Activated CD4-positive, alpha-beta T cell treated with anti-CD3 and anti-CD28 coated beads, Interleukin-2, amount 50 U/mL, for 24 hours (primary cell): ENCODE measurements at places on chromosomes 4 and X.

DNA sequence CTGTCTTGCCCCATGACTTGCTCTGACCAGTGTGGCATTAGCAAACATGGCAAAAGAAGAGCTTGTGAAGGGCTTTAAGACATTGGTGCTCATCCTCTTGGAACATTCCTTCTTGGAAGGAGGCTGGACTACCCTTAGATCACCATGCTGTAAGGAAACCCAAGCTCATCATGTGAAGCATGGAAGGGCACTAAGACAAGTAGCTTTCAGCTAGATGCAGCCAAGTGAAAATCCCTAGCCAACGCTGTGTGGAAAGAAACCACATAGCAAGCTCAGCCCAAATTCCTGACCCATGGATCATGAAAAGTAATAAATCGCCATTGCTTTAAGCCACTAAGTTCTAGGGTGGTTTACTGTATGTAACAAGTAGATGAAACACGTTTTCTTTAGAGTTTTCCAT, 12.4 kb upstream of the PACRGL start:
- DNase-seq: no peak

DNA sequence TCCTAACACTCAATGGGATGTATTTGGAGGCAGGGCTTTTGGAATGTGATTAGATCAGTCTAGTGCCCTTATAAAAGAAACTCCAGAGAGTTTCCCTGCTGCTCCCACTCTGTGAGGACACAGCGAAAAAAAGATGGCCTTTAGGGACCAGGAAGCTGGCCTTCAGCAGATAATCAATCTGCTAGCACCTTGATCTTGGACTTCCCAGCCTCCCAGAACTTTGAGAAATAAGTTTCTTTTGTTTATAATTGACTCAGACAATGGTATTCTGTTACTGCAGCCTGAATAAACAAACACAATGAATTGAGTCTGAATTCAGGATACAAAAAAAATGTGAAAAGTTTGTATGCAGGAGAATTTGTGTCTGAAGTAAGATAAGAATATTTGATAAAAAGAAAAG, 842.1 kb downstream of the FSTL5 start:
- DNase-seq: no peak

- DNase-seq: no peak
Measured at GRCh38 chrX:152847281-152847680, 16.4 kb downstream of the NSDHL start.

GRCh38 chr4:56681853-56682525, 893 bp upstream of the HOPX start:
- DNase-seq: no peak

- no peak for DNase-seq
Measured at GRCh38 chr4:169115144-169115896, 105.3 kb upstream of the CBR4 start.

GRCh38 chr4:8069102-8069752, 89.4 kb downstream of the ABLIM2 start:
- no peak for DNase-seq

DNA sequence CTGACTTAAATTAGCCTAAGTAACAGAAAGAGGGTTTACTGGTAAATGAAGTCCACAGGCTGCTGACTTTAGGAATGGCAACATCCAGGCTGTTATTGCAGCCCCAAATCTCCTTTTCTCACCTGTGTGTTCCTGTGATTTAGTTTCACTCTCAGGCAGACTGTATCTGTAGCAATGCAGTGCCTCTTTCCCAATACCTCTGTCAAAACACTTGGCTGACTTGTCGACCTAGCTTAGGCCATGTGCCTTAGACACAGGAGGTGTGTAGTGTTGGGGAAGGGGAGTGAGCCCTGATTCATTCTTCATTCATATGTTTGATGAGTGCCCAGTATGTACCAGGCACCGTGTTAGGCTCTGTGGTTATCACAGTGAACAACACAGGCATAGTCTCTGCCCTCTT, 46.9 kb downstream of the JADE3 start:
- DNase-seq: no peak

- DNase-seq: no peak
Measured at GRCh38 chrX:15207994-15208393, 61.9 kb downstream of the ASB9 start.

DNA sequence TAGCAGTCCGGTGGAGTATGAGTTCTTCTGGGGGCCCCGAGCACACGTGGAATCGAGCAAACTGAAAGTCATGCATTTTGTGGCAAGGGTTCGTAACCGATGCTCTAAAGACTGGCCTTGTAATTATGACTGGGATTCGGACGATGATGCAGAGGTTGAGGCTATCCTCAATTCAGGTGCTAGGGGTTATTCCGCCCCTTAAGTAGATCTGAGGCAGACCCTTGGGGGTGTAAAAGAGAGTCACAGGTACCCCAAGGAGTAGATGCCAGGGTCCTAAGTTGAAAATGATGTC, 852 bp downstream of the MAGEH1 start:
- no peak for DNase-seq

DNA sequence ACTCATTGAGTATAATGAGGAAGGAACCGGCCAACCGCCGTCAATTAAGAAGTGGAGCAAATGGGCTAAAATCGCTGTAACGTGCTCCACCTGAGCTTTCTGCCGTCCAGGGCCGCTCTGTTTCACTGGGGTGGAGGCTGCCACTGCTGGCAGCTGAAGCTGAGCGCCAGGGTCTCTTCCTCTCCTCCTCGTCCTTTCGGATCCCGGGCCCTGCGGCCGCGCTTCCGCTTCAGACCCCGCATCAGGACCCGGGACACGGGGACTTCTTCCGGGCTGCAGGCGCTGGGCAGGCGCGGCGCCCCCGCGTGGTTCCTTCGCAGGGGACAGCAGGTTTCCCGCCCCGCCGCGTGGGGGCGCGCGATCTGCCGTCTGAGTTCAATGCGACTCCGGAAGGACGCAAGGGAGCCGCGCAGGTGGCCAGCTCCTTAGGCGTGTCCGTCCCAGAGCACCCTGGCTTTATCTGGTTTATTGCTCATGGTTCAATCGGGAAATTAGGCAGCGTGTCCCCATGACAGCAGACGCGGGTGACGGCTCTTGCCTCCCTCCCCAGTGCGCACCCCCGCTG, 519.8 kb downstream of the TRIML1 start:
- DNase-seq: no peak

DNA sequence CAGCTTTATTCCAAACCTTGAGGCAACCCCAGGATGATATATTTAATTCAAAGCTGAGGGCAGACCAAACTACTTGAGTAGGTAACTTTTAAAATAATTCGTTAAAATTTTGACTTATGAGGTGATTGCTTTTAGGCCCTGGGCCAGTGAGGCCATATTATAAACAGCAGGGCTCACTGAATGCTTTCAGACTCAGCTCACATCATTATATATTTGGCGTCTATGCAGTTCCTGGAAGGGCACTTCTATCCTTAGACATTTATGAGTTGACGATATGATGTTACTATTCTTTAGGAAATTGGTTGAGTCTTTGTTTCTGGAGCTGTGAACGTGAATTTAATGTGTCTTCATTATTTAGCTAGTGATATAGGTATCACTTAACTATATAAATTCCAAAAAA, 400.1 kb downstream of the PDHA2 start:
- no peak for DNase-seq

DNA sequence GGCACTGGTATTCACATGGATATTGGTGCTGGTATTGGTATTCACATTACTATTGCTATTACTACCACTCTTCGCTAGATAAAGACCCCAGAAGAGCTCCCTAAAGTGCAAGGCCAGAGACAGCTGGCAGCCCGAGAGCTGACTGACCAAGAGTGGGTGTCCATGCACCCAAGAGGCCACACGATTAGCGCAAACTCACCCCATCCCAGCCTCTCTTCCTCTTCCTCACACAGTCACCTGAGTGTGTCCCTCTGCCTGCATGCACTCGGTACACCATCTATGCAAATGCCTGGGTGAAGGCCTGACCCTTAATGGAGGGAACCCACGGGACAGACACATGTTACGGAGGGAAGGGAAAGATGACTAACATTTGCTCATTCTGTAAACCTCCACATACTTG, 86.7 kb downstream of the HAUS3 start:
- no peak for DNase-seq

DNA sequence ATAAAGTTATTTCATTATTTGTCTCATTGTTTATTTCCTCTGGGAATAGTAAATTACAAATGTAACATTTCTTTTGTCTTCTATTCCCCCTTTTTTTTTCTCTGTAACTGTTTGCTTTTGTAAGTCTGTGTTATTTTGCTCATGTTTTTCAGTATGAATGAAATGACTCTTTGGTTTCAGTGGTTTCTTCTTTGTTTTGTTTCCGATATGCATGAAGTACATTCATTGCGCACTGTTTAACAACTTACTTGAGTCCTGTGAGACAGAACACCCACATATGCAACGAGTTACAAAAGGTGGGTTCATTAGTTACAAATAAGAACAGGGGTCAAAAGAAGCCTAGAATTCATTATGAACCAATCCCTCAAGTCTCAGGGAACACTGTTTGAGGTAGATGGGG, 175.0 kb upstream of the UGT8 start:
- DNase-seq: no peak

GRCh38 chr4:158540125-158540907, 18.6 kb downstream of the RXFP1 start:
- no peak for DNase-seq

- peak; percentile 28 for DNase-seq
Measured at GRCh38 chr4:105306158-105306781, 159.6 kb downstream of the TET2 start.

GRCh38 chr4:174460684-174461083, 61.6 kb downstream of the HPGD start:
- DNase-seq: no peak

- no peak for DNase-seq
Measured at GRCh38 chr4:4919927-4920326, 60.5 kb downstream of the MSX1 start.

DNA sequence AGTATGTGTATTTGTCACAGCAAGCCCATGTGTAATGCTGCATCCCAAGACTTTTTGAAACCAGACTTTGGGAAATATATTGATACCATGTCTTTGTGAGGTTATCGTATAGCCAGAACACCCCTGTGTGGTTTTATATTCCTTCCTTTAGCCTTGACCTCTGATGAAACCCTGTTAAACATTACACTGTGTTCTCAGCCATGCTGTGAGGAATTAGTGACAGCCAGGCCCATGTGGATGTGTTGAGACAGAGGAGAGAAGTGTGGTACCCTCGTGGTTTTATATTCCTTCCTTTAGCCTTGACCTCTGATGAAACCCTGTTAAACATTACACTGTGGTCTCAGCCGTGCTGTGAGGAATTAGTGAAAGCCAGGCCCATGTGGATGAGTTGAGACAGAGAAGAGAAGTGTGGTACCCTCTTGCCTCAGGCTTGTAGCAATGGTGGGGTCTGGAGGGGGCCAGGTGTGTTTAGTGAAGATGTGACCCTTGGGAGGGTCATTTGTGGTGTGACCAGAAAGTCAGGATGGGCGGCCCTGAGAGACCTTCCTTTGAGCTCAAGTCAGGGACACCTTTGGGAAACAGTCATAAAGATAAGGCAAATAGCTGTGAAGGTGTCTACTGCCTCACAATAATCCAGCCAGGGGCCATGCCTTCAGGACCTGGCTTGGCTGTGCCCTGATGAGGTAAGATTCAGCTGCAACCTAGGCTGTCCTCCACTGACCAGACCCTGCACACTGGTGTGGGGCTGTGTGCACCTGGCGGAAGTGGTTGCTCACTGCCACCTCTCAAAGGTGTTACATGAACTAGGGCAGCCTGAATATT, 110.0 kb downstream of the IRF2 start:
- no peak for DNase-seq

DNA sequence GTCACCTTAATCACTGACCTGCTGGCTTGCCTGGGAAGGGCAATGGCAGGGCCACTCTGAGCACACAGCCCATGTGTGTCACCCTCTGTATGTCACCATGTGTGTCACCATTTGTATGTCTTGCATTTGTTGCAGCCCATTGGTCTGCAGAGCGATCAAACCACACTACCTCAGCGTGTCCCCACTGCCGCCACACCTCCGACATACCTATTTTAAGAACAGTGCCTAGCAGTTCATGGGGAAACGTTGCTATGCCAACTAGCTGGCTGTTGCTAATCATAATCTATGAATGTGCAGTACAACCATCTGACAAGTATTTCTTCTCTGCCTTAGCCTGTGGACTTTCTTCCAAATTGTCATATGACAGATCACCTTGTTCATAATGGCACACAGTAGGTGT, 8.0 kb upstream of the CRMP1 start:
- DNase-seq: no peak

GRCh38 chrX:43688586-43688985, 32.5 kb downstream of the MAOA start:
- DNase-seq: no peak

DNA sequence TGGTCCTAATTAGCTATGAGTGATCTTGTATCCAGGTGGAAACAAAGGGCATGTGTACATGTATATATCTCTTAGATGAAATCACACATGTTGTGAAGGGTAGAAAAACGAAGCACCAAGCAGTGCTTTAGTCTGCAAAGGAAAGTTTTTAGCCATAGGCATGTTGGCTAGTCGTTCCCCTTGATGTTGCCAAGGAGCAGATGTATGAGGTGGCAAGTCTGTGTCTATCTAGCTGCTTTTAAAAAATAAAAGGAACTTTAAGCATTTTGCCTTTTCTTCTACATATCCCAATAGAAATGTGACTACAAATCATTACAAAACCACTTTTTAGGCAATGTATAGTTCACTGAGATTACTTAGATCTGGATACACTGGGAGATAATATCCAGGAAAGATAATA, 63.1 kb downstream of the NSUN7 start:
- DNase-seq: no peak

- no peak for DNase-seq
Measured at GRCh38 chr4:69894186-69894585, 34.2 kb upstream of the SULT1E1 start.

- no peak for DNase-seq
Measured at GRCh38 chrX:151402719-151403390, 5.8 kb downstream of the VMA21 start.

DNA sequence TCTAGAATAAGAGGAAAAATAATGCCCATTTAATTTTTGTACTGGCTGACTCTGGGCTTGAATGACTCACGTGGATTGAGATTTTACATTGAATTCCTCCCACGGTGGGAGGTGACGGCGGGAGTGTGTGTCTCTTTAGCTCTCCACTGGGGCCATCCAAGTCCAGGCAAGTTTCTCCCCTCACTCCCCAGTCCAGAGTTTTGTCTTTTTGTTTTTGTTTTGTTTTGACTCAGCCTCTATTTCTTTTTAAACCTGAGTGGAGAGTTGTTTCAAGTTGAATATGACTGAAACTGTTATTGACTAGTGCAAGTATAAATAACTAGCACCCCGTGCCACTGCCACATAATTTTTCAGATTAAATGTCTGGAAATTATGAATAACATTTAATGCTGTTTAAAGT, 13.6 kb downstream of the CHST7 start:
- no peak for DNase-seq

DNA sequence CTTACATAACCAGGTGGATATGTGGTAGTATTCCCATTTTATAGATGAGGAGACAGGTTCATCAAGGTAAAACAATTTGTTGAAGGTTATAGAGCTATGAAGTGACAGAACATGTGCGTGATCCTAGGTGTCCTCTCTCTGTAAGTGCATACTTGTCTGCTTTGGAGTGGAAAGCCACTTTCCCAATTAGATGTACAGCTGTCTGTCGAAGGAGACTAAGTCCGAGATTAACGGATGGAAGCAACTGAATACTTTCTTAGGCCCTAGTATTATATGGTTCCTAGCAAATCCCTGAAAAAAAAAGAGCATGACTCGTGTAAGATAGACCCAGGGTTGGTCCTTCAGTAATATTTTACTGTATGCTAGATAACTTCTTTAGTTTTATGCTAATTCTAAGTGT, 19.7 kb downstream of the TMEM131L start:
- no peak for DNase-seq
